ENCODE measurements at places on chromosomes 16 and 17.
A peak's percentile ranks its signal among the peaks of the same experiment; 100 is the strongest.

DNA sequence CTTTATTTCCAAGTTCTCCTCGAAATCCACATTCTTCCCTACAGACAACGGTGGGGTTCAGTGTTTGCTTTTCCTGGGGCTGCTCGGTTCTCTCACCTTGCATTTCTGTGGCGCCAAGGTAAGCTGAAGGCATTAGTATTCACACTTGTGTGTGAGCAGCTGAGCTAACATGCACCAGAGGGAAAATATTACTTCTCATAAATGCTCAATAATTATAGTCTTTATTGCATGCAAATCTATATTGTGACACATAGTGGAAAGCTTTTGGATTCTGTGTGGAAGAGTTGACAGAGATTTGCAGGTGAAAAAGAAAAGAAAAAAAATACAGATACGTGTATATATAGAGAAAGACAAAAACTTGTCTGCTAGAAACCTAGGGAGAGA is 411.8 kb downstream of the MAF start:
- DNase-seq: no peak

GRCh38 chr16:75624921-75625334 is 1.8 kb upstream of the ADAT1 start:
- DNase-seq: no peak

DNA sequence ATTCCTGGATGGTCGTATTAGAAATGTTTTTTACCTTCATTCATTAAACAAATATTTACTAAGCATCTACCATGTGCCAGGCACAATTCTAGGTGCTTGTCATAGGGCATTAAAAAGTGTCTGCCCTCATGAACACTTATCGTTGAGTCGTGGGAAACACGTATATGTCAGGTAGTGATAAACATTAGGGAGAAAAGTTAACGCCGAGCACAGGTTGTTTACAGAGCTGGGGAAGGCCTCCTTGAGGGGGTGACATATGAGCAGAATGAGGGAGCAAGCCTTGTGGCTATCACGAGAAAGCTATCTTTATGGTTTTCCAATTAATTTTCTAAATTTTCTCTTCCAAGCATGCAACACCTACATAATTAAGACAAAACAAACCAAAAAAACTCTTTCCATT is 985 bp upstream of the ZNF213 start:
- DNase-seq: no peak

GRCh38 chr17:67414130-67414529 is 37.0 kb downstream of the PITPNC1 start:
- DNase-seq: no peak

DNA sequence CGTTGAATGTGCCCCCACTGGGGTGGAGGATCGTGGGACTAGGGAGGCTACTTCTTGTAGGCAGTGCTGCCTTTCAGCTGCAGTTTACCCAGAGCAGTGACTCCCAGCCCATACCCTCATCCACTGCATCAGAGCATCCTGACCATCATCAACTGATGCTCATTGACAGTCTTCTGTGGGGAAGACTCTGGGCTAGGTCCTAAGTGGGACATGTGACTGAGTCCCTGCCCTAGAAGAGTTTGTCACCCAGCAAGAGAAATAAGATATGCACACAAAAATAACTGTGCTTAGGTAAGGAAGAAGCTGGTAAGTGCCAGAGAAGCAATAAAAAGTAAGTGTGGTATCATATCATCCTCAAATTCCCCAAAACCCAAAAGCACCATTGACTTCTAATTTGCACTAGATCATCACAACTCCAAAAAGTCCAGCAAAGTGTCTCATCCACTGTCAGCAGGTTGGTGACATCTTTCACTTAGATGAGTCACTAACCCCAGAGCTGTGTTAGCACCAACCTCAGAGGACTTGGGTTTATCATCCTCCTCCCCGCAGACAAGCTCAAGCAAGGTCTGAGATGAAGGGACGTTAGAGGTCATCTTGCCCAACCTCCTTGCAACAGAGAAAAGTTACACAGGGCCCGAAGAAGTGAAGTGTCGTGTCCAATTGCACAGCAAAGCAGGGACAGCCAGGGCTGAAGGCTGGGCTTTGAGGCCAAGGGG is 99.0 kb downstream of the CCDC182 start:
- DNase-seq: no peak

- no peak for DNase-seq
Observed at GRCh38 chr16:14500791-14501190, 129.3 kb downstream of the PARN start.

GRCh38 chr17:28549236-28550132 is 2.9 kb downstream of the UNC119 start:
- peak; percentile 78 for DNase-seq

GRCh38 chr16:9136596-9136995 is 45.2 kb downstream of the HAPSTR1 start:
- no peak for DNase-seq

GRCh38 chr17:64384253-64385186 is 6.1 kb downstream of the PECAM1 start:
- DNase-seq: no peak

DNA sequence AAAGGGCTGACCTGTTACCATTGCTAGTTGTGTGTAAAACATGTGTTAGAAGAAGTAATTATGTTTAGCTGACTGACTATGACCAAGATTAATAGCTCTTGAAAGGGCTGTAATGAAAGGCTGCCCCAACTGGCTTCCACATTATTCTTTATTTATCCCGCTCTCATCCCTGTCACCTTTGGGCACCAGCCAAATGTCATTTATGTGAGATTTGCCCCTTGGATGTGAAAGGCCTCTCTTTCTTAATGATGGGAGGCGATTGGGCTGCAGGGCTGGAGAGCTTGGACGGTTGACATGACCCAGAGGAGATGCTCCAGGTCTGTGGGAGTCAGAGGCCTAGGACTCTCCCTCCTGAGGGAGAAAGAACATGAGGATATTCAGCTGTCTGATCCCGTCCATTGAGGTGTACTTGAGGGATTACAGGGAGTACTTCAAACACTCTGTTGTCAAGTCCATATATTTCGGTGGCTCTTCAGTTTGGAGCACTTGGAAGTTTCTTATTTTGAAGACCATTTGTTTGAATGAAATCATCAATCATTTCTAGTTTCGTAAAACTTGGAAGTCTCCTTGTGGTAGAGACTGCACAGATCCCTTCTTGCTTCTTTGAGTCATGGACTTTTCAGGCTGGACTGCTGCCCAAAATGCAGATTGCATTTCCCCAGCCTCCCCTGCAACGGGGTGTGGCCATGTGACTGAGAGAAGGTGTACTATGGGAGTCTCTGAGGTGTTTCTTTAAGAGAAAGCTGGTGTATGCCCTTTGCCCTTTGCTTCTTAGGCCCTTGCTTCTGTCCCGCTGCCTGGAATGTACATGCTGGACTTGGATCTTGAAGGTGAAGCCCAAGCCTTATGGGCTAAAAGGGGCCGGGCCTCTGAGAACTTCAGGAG is 51.3 kb downstream of the FTO start:
- DNase-seq: peak; percentile 85

DNA sequence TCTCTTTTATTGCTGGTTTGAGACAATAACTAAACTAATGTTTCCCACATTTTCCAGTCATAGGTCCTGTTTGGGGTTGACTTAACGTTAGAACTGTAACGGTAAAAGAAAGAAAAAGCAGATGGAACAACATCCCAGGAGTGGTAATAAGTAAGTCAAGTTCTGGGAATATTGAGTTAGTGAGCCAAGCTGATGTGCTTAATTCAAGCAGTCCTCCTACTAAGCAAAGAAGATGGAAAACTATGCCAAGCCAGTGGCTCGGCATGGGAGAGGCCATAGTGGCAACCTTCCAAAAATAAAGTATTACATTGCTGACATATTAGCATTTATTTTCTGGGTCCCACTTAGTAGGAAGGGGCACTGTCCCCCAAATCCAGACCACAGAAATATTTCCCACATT is 161.7 kb upstream of the CDH5 start:
- no peak for DNase-seq

DNA sequence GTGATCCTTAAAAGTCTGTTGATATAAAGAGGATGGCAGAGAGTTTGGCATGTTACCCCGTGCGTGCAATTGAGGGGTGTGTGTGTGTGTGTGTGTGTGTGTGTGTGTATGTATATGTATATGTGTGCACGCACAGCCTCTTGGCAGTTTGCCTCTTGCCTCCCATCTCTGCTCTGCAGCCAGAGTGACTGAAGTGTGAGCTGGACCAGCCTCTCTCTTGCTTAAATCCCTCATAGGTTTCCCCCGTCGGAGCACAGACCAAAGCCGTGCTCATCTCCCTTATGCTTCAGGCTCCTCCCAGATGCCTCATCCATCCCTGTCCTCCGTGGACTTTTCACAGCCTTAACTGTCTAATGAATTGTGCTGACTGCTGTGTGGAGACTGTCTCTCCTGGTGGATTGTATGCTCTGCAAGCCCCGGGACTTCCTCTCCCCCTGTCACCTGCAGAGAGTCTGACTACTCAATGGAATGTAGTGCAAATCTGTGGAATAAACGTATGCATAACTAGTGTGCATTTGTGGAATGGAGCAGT is 413.5 kb downstream of the CPPED1 start:
- no peak for DNase-seq

DNA sequence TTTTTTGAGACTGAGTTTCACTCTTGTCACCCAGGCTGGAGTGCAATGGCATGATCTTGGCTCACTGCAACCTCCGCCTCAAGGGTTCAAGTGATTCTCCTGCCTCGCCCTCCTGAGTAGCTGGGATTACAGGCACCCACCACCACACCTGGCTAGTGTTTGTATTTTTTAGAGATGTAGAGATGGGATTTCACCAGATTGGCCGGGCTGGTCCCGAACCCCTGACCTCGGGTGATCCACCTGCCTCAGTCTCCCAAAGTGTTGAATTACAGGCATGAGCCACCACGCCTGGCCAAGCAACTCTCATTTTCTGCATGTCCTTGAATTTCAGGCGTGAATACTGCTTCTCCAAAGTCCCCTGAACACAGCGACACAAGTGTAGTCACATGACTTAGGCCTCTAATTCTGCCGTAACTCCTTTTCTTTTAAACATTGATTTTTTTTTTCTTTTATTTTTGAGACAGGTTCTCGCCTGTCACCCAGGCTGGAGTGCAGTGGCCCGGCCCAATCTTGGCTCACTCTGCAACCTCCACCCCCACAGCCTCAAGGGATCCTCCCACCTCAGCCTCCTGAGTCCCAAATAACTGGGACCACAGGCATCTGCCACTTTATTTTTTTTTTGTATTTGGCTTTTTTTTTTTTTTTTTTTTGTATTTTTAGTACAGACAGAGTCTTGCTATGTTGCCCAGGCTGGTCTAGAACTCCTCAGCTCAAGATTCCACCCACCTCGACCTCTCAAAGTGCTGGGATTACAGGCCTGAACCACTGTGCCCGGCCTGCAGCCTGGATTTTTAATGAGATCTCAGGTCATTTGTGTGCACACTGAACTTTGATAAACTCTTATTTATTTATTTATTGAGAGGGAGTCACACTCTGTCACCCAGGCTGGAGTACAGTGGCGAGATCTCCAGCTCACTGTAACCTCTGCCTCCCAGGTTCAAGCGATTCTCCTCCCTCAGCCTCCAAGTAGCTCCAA is 124.6 kb downstream of the KCNJ18 start:
- DNase-seq: no peak

DNA sequence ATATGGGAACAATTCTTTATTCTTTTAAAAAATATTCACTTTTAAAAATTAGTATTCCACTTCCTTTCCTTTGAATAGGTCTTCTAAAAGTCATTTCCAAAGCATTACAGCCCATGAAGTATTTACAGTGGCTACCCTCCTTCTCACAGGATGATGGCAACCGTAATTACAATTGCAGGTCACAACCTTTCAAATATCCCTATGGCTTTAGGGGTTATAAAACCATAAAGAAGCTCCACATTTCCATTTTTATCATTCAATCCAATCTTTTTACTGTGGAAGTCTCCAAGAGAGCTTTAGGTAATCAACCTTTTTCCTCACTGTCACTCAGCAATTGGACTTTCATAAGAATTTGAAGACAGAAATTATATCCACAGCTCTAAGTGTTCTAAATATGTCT is 488.9 kb upstream of the CA10 start:
- DNase-seq: no peak

DNA sequence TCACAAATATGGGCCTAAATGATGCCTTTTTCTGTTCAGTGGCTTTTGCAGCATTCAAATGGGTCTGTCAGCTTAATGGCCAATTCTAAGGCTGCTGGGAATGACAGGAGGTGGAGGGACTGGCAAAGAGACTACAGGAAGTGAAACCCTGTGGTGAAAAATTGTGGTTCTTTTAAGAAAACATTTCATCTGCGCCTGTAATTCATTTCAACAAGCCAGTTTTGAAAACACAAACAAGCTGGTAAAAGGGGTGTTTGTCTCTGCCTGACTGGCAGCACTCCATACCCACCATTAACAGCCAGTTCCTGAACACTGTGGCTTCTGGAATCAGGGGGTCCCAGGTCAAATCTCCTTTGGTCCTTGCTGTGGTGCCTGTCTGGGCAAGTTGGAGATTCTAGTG is 3.6 kb upstream of the KDM8 start:
- DNase-seq: no peak

GRCh38 chr17:66923886-66924285 is 40.6 kb upstream of the CACNG4 start:
- no peak for DNase-seq

DNA sequence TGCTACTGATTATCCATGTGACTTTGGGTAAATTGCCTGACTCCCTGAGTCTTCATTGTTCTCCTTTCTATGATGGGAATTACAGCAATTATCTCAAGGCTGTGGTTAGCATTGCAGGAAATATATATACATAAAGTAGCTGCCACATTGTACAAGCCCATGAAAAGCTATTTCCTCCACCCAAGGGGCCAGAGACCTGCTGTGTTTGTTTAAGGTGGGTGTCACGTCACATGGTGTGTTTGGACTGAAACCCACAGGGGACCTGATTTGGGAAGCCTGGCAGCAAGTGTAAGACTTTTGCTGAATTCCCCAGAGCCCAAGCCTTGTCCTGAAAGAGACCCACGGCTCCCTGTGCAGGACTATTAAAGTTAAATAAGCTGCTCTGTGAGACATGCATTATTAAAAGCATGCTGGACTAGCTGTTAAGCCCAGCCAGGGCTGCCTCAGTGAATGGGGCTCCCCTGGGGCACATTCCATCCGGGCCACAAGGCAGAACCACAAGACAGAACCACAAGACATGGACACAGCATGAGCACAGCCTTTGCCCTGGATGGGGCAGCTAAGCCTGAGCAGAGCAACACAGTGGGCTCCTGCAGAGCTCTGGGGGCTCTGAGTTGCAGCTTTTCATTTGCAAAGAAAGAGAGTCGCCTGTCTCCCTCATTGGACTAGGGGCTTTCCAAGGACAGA is 148.9 kb downstream of the SPACA3 start:
- no peak for DNase-seq

DNA sequence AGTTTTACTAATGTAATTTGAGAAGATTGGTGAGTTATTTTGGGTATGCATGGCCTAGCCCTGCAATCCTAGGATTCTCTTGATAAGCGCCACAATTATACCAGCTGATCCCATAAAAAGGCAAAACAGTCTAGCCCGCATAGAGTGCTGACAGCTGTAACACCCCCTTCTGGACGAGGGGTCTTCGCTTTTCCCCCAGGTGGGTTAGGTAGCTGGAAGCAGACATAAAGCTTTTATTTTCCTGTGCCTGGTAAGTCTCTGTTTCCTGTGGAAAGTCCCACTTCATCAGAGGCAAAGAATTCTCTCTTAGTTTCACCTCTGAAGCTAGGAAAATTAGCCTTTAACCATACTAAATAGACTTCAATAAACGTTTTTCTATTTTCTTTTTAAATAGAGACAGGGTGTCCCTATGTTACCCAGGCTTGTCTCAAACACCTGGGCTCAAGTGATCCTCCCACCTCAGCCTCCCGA is 108.3 kb downstream of the YPEL2 start:
- DNase-seq: no peak

Data from NCI-H524 (cell line).